ENCODE measurements at places on chromosomes 2 and 18.

GRCh38 chr2:109400102-109400501 is 213.7 kb downstream of the SEPTIN10 start:
- no peak for DNase-seq

DNA sequence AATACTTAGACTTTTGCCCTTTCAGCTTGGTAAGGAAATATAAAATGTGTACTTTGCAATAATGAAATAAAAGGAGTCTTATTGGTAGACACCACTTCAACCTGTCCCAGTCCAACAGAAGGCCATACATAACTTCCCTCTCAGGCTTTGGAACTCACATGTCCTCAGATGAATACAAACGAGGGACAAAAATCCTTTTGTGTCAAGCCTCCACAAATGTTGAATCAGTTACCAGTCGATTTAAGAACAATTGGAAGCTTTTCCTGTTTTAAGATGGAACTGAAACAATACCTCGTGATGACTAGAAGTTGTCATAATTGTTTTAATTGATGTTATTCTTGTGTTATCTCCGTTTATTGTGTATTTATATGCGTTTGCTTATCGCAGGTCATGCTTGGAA is 385.1 kb upstream of the POU3F3 start:
- no peak for DNase-seq

DNA sequence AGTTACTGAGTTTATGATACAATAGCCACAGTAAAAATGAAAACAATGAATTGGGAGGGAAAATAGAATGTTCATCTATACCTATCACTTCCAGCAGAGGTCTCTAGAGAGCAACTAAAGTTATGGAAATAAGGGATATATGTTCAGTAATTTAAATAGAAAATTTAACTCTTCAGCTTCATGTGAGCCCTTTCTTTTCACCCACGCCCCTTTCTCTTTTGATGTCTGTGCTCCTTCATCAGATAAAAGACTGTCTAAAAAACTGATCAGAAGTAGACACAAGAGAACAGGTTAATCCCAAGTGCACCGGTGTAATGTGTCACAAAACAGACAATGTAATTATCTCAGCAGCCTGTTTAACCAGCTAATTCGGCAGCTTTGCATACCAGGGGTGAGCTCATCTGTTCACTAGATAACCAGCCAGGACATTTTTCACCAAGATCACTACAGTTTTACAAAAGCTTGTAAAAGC is 238.5 kb upstream of the ERBB4 start:
- peak; percentile 29 for DNase-seq

- no peak for DNase-seq
Observed at GRCh38 chr18:68992719-68993482, 195.0 kb downstream of the CCDC102B start.

DNA sequence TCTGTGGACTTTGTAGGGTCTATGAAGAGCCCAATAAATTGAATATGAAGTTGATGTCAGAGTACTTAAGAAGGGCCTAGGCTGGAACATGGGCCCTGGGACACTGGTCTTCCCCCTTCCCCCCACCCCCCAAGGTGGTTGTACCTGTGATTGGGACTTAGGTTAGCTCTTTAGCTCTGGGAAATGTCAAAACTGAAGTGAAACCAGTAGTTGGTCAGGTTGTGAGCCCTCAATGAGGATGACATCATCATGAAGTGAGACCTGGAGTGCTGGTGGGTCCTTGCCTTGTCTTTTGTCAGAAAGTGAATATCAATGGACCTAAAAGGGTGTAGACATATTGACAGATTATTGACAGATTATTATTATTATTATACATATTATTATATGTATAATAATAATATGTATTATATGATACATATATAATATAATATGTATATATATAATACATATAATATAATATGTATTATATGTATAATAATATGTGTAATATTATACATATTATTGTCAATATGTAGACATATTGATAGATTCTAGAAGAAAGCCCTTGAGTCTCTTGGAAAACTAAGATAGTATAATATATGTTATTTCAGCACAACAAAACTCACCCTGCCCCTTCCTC is 5.4 kb downstream of the MARS2 start:
- DNase-seq = no peak

GRCh38 chr2:2238726-2239269 is 92.3 kb downstream of the MYT1L start:
- DNase-seq = no peak

DNA sequence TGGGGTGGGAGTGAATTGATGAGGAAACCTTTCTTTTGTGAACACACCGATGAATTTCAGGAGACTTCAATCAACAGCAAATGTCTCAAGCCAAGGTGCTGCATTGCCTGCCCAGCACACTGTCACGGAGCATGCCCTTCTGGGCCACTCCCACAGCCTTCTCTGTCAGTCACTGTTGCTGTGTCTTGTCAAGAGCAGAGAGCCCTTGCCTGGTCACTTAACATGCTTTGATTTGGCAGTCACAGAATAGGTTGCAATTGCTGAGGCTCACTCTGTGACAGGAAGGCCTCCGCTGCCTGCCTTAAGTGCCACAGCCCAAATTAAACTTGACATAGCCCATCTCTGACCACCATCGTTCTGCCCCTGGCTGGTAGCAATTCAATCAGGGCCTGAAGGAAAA is 225.4 kb downstream of the PID1 start:
- no peak for DNase-seq

DNA sequence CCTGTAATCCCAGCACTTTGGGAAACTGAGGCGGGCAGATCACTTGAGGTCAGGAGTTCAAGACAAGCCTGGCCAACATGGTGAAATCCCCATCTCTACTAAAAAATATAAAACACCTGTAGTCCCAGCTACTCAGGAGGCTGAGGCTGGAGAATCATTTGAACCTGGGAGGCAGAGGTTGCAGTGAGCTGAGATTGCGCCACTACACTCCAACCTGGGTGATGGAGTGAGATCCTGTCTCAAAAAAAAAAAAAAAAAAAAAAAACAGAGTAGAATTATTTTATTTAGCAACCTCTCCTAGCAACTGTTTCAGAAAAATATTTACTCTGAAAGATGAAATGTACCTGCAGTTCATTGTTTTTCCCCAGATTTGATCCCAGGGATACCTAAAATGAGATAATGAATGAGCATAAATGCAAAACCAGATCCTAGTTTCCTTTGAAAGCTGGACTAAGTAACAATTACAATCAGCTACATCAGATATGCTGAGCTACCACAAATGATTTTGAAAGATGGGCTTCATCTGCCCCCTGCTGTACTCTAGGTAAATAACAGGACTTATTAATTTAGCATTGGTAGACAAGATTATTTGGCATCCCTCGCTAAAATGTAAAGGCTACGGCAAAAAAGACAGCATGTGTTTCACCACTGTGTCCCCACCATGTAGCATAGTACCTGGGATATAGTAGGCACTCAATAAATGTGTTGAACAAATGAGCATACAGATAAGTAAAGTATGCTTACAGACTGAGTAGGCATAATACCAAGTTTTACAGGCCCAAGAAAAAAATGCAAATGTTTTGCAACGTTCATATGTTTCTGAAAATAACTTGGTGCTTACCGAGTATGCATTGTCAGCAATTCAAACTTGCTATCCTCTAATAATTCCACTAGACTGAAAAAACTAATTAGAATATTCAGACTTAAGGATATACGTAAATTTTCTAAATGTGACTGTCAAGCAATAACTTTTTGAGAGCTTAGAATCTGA is 102.5 kb downstream of the ATL2 start:
- peak; percentile 70 for DNase-seq

DNA sequence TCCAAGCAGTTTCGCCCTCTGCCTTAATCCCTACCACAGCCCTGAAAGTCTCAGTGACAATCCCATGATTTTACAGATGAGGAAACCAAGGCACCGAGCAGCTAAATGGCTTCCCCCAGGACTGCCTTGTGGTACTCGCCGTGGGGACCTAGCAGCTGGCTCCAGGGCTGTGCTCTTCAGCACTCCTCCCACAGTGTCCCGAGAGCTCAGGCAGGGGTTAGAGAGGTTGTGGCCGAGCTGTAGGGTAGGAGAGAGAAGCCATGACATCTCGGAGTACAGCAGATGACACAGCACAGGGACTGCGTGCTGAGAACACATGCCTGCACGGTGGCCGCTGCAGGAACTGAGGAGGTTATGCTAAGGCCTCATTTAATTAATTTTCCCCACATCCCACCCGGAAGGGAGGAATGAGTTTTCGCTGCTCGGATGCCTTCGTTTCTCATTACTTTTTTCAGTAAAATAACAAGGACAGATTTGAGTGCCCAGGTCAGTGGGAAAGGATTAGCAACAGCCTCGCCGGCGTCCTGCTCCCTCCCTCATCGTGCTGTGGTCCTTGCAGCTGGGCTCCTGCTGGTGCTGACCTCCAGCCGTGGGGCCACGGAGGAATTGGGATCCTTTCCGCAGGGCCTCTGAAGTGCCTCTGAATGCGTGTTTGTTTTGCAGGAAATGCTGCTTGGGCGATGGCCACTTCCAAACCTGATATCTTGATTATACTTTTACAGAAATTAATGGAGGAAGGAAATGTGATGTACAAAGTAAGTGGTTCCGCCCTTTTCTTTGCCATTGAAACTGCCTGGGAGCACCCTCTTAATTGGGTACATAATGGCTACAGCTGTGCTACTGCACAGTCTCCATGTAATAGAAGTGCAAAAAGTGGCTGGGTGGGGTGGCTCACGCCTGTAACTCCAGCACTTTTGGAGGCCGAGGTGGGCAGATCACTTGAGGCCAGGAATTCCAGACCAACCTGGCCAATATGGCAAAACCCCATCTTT is 61.2 kb downstream of the WDSUB1 start:
- DNase-seq = no peak

GRCh38 chr2:16279201-16279570 is 338.8 kb downstream of the MYCN start:
- DNase-seq = no peak

DNA sequence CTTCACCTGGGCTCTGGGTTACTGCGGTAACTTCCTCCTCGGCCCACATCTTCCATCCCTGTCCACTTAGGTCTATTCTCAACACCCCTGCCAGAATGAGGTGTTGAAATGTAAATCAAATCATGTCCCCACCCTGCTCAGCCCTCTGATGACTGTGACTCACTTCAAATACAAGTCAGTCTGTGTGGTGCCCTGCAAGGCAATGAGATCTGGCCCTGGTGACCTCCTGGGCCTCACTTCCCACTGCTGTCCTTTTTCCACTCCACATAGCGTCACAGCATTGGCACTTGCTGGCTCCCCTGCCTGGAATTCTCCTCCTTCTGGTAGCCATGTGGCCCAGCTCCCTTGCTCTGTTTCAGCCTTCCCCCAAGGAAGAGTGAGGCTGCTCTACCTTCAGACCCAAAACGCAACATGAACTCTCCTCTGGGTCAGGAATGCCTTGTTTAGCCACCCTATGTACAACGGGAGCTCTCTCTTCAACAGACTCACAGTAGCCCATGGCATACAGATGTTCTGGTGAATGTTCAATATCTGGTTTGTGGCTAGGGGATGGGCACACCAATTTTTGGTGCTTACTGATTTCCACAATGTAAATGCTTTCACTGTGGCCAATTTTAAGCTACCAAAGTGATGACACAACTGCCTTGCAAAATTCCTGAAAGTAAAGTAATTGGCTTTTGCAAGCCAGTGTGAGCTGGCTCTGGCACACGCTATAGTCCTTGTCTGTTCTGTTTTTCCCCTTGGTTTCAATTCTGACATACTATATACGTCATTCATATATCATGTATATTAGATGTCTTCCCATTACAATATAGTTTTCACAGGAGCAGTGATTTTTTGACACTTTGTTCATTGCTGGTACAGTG is 550.3 kb upstream of the HS6ST1 start:
- DNase-seq = peak; percentile 88

- no peak for DNase-seq
Observed at GRCh38 chr2:173008786-173009185, 66.9 kb upstream of the MAP3K20 start.

DNA sequence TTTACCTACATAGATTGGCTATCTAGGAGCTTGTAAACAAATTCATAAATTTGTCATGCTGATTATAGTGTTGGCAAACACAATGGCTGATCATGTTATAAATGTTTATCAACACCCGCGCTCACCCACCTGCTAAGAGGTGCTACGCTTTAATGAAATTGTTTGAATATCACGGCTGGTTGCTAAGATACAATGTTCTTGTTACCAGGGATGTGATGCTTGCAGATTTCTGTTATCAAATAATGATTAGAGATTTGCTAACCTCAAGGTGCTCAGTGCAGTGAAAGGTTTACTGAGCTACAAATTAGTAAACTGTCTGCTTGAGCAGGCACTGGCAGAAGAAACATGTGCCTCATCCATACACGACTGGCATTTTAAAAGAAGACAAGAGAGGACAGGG is 160.0 kb upstream of the ZEB2 start:
- DNase-seq = no peak

DNA sequence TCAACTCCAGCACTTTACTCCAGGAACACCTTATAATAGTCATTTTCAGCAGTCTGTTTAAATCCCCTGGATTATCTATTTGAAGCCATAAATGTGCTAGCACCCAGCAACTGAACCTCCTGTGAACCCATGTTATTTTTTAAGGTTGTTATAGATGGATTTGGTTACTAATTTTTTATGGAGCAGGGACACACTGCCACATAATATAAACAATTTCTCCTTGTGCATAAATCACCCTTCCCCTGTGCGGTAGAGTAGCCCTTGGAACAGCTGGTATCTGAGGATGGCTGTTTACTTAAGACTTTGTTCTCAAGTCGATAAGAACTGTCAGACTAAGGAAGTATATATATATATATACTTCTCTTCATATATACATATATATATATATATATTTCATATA is 367.4 kb downstream of the EPHA4 start:
- no peak for DNase-seq

DNA sequence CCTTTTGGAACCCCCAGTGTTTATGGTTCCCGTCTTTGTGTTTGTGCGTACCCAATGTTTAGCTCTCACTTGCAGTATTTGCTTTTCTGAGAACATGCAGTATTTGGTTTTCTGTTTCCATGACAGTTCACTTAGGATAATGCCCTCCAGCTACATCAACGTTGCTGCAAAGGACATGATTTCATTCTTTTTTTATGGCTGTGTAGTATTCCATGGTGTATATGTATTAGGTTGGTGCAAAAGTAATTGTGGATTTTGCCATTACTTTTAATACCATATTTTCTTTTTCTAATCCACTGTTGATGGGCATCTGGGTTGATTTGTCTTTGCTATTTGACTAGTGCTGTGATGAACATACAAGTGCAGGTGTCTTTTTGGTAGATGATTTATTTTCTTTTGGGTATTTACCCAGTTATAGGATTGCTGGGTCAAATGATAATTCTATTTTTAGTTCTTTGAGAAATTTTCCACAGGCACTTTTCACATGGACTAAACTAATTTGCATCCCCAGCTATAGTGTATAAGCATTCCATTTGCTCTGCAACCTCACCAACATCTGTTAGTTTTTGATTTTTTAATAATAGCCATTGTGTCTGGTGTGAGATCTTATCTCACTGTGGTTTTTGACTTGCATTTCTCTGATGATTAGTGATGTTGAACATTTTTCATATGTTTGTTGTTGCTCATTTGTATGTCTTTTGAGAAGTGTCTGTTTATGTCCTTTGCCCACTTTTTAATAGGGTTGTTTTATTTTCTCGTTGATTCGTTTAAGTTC is 63.6 kb downstream of the CERS6 start:
- no peak for DNase-seq

- no peak for DNase-seq
Observed at GRCh38 chr2:231034291-231034882, 2.9 kb upstream of the C2orf72 start.

Measured in HS-5 (cell line).